ENCODE measurements at places on chromosomes 1 and 21.

- DNase-seq, result no peak
Measured at GRCh38 chr1:114750780-114751179, 7.0 kb downstream of the CSDE1 start.

GRCh38 chr1:66679140-66679539 is 73.1 kb upstream of the DYNLT5 start:
- DNase-seq, result no peak

GRCh38 chr1:54800899-54801759 is at the start of gene TTC22:
TTC22 (minus strand) TSS chr1:54801323; CDS start chr1:54801163, 160 bp downstream.
- peak; percentile 81 for DNase-seq

DNA sequence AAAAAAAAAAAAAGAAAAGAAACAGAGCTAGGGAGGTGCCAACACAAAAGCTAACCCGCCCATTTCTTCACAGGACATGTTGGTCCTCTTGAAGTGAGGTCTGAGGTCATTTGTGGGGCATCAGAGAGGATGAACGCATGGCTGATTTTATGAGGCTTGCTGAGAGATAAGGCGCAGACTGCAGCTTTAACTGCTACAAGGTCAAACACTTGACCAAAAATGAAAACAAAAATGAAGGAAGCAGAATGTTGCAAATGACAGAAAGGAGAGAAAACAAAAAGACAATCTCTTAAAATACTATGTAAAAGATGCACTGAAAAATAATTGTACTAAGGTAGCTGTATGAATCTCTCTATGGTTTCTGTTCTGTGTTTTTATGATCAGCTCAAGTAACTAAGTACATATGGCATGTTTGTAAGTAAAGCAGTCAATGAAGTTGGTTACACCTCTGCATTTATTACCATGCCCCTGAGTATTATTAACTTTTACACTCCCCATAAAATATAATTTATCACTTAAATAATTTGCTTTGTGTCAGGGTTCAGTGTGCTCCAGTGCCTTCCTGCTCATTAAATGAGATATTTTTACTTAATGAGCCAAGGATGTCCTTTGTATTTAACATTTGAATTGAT is 249.1 kb upstream of the NR5A2 start:
- no peak for DNase-seq

- no peak for DNase-seq
Measured at GRCh38 chr1:16605532-16606505, 7.5 kb downstream of the NBPF1 start.
